ENCODE measurements at places on chromosomes 1 and 21.

DNA sequence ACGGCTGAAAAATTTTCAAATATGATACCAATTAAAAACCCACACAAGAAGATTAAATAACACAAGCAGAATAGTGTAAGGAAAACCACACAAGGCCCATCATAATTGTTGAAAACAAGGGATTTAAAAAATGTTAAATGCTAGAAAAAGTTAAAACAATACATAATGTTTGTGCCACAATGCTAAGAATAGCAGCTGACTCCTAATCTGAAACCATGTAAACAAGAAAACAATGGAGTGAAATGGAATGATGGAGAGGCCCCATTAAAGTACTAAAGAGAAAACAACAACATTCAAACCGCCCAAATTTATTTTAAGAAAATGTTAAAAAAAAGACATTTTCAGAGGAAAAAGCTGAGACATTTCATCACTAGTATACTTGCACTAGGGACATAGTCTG lies 663.6 kb upstream of the NCAM2 start:
- DNase-seq, result no peak

GRCh38 chr21:42923553-42924432 lies 1.6 kb downstream of the ERVH48-1 start:
- peak; percentile 83 for DNase-seq

DNA sequence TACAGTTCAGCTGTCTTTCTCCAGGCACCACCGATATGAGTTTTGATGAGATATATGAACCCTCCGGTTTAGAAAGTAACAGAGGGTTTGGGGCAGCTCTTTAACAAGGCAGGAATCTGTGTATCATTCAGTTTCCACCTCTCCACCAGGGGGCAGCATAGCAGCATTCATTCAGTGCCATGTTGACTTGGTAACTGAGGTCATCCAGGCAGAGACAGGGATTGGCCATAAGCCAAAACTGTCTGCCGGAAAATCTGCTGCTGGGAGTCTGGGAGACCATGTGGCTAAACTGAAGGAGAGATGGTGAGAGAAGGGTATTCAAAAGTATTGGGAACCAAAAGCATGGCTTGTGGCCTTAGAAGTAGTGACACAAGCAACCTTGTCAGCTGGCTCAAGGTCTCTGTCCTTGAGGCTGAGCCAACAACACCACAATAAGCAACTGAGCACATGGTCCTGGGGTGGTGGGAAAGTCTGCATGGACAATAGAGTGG lies 98.5 kb downstream of the LMX1A start:
- peak; percentile 56 for DNase-seq

DNA sequence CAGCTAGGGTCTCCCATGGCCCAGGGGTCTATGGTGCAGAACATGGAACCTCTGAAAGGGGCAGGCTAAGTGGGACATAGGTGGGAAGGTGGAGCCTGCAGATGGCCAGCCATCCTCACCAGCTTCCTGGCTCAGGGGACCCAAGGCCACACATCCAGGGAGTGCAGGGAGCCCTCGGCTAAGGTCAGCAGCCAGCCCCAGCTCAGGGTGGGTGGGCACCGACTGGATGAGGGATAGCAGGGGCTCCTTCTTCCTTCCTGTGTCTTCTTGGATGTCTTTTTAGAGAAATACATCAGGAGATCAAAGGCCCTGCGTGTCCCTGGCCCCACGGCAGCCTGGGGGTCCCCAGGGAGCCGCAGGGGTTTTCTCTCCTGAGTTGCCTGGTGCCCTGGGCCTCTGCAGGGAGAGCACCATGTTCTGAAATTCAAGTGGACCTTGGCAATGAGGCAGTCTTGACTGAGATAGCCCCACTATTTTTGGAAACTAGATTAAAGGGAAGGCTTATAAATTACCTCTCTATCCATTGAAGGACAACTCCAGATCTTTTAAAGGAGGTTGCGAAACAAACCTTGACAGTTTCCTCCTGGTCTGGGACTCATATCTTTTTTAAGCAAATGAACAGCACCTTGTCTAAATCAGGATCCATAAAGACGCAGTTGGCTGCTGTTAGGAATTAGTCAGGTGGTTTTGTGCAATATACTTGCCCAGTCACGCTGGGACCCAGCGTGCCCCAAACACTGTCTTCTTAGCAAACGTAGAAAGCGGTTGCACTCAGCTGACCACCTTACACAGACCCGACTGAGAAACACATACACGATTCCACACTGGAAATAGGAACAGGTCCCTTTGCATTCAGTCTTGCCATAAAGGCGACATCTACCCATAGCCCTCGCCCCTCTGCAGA lies 242.3 kb downstream of the TOMM20 start:
- DNase-seq, result no peak

DNA sequence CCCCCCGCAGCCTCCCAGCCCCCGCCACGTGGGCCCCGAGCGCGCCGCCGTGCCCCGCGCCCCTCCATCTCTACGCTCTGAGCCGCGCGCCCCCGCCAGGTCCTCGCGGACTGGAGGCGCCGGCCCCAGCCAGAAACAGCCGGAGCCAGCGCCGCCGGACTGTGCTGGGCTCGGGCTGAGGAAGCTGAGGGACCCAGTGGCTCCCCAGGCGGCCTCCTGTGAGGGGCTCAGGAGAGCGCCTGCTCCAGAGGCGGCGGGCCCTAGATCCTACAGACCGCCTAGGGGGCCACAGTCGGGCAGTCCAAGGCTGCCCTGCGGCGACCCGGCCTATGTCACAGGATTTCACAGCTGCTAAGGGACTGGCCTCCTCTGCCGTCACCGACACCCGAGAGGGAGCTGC lies 82.1 kb downstream of the NENF start:
- DNase-seq, result no peak

DNA sequence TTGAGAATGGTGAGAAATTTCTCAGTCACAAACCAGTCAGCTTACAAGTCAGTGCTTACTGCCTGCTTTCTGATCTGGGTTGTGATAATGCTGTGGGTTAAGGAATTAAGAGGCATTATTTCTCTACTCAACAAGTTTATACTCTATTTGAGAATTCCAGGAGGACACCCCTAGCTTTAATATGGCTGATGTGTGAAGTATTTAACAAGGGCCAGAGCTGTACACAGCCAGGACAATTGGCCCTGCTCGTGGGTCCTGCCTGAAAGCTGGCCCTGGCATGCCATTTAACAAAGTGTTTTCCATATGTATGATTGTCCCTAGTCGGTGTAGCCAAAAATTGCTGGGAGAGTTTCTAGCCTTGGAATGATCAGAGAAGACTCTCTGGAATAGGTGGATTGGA lies 43.2 kb downstream of the HHAT start:
- no peak for DNase-seq
